ENCODE measurements at places on chromosomes 1 and 21.
A peak's percentile ranks its signal among the peaks of the same experiment; 100 is the strongest.

DNA sequence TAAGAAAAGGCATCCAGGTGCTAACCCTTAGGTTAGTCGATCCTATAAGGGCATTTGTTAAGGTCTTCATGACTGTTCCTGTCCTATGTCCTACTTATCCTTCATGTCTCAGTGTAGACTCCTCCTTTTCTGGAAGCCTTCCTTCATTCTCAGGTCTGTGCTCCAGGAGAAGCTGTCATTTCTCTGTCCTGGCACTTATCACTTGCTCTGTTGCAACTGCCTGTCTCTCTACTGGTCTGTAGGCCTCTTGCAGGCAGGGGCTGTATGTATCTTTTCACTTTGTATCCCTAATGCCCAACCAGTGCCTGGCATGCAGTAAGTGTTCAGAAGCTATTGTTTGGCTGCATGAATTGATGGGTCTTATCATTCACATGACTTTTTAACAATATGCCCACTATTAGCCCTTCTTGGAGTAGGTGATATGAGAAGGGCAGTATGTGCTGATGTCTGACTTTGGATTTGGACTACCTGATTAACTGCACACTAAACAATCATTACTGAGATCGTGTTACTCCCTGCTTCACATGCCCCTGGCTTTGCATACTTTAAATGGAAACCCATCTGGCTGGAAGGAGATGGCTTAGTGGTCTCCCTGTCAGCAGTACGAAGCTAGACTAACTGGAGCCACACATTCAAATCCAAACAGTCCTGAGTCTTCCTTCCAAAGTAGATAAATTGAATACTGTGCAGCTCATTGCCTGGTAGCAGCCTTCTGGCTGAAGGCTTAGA is 88.8 kb downstream of the RGL1 start:
- no peak for DNase-seq

- no peak for DNase-seq
These were observed 8.2 kb upstream of the FNDC7 start for GRCh38 chr1:108704496-108704895.

DNA sequence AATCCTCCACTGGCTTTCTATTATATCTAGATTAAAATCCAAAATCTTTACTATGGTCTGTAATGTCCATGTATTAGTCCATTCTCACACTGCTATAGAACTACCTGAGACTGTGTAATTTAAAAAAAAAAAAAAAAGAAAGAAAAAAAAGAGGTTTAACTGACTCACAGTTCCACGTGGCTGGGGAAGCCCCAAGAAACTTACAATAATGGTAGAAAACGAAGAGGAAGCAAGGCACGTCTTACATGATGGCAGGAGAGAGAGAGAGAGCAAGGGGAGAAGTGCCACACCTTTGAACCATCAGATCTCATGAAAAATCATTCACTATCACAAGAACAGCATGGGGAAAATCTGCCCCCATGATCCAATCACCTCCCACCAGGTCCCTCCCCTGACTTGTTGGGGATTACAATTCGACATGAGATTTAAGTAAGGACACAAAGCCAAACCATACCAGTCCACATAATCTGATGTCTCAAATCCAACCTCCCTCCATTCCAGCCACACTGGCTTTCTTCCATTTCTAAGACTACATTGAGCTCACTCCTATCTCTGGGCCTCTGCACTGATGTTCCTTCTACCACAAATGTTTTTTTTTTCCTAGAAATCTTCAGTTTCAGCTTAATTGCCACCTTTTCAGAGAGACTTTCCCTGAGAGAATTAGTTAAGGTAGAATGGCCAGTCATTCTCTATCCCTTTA is 92.4 kb downstream of the EIF4G3 start:
- DNase-seq = no peak

- DNase-seq = no peak
These were observed 48.5 kb upstream of the KCTD3 start for GRCh38 chr1:215518594-215518993.

DNA sequence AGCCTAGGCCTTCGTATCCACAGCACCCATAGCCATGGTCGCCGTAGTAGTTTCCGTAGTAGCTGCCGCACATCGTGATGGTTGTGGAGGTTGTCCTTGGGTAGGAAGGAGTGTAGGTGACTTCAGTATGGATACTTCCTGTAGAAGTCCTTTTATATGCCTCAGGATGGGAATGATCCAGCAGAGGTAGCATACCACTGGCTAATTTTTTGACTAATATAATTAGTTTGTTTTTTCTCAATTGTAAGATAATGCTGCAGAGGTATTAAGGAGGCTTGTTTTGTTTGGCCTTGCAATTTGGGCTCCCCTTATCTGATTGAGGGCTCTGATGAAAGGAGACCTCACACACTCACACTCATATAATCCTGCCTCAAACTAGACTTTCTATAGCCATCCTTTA is at the start of gene KRTAP6-2:
Gene KRTAP6-2 (minus strand): TSS at position 101 of the 400 bp plus-strand sequence. CDS start 28 bp downstream, at position 73.
- no peak for DNase-seq

DNA sequence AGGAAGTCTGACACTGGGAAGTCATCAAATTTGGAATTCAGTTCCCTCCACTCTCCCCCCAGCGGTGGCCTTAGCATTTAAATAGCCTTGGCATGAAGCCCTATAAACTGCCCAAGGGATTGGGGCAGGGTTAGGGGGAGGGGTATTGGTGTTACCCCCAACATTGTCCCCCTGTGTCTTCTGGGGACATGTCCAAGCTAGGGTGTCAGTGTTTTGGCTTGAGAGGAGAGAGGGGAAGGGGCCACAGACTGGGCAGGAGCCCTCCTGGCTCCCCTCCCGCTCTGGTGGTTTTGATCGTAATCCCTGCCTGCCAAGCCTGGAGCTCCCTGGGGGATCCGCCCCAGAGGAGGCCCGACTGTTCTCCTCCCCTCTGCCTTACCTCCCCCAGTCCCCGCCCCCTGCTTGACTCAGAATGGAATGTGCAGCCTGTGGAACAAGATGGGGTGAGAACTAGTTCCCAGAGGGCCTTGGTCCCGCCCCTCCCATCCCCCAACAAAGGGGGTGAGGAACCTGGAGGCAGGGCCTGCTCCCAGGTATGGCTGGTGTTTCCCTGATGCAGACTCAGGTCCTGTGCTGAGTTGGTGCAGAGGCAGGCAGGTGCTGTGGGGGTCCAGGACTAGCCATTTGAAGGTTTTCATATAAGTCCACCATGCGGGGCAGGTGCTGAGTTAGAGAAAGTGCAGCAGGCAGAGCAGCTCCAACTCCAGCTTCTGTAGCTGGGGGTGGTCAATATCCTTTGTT is 7.4 kb downstream of the SOX13 start:
- no peak for DNase-seq

- no peak for DNase-seq
These were observed 364.7 kb downstream of the PTPRU start for GRCh38 chr1:29601021-29601420.

DNA sequence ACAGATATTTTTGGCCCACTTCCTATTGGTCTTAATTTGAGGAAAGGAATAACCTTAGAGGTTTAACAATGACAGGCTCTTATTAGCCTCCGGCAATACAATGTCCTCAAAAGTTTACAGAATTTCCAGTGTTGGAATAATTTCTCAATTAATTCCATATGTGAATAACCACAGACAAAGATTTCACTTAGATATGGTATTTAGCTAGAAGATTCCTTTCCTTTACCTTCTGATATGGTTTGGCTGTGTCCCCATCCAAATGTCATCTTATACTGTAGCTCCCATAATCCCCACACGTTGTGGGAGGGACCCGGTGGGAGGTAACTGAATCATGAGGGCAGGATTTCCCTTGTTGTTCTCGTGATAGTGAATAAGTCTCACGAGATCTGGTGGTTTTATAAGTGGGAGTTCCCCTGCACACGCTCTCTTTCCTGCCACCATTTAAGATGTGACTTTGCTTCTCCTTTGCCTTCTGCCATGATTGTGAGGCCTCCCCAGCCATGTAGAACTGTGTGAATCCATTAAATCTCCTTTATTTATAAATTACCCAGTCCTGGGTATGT is 54.9 kb upstream of the RGS7 start:
- no peak for DNase-seq

- DNase-seq = no peak
These were observed 50.5 kb downstream of the MTF2 start for GRCh38 chr1:93129507-93130099.

GRCh38 chr21:23982546-23982945 is 1624.7 kb downstream of the MRPL39 start:
- DNase-seq = no peak

GRCh38 chr1:167171286-167171929 is 49.3 kb upstream of the POU2F1 start:
- no peak for DNase-seq

DNA sequence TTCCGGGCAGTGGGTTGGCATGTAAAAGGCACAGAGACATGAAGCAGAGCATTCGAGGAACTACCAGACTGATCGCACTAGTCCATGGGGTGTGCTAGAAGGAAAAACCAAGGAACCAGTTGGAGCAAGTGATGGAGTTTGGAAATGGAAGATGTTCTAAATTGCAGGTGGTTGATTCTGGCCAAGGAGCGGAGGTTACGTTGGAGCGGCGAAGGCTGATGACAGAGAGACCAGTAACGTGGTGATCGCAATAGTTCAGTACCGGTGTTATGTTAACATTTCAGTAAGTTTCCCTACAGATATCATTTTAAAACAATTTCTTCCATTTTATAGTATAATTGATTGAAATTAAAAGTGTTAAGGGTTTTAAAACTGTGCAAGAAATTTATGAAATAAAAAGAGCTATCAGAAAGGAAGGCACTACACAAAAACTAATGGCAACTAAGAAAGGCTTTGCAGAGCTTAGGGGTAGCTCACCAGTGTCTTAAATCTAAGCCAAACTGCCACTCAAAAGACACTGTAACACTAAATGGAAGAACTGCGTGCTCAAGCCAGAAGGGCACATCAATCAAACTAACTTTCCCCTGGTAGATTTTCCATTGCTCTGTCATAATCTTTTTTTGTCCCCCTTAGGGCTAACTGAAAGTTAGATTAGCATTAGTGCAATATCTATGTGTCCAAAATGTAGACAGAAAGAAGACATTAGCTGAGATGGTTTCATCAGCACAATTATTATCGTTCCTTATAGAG is 11.3 kb upstream of the HEATR1 start:
- no peak for DNase-seq

GRCh38 chr1:18723701-18724411 is 93.2 kb downstream of the PAX7 start:
- DNase-seq = no peak

GRCh38 chr1:210565306-210565705 is 236.6 kb downstream of the HHAT start:
- no peak for DNase-seq

GRCh38 chr21:35265170-35265877 is 216.2 kb upstream of the RUNX1 start:
- DNase-seq = no peak

DNA sequence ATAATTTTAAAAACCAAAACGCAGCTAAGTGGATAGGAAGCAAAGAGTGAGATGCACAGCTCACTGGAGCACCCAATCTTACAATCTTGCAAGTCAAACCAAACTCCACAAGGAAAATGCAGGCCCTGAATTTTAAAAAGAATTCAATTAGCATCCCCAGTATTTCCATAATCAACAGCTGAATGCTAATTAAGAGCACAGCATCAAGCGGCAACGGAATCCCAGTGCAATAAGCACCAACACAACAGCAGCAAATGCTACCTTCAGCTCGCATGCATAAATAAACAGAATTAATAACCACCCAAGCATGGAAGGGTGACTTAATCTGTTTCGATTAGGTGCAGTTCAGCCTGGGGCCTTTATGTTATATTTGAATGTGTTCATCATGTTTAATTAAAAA is 142.9 kb downstream of the SLC45A1 start:
- no peak for DNase-seq

DNA sequence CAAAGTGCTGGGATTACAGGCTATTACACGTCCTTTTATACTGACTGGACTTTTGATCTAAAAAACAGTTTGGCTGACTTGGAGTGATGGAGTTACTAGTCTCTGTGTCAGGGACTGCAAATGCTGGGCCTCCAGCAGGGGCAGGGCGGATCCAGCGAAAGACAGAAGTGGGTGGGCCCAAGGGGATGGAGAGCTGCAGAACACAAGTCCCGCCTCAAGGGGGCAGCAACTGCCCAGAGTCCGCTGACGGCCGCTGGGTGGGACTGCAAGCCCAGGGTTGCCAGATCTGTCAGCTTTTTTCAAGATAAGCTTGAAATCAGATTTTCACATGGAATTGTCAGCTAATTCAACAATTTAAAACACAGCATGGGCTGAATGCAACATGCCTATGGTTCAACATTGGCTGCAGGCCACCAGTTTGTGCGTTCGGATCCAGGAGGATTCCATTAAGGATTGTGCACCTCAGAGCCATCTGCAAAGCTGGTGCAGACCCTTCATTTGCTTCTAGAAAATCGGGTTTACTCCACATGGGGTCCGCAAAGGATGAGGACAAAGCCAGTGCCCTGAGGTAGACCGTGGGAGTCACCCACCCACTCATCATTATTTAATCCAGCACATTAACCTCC is 10.7 kb downstream of the STMN1 start:
- DNase-seq = peak; percentile 90

DNA sequence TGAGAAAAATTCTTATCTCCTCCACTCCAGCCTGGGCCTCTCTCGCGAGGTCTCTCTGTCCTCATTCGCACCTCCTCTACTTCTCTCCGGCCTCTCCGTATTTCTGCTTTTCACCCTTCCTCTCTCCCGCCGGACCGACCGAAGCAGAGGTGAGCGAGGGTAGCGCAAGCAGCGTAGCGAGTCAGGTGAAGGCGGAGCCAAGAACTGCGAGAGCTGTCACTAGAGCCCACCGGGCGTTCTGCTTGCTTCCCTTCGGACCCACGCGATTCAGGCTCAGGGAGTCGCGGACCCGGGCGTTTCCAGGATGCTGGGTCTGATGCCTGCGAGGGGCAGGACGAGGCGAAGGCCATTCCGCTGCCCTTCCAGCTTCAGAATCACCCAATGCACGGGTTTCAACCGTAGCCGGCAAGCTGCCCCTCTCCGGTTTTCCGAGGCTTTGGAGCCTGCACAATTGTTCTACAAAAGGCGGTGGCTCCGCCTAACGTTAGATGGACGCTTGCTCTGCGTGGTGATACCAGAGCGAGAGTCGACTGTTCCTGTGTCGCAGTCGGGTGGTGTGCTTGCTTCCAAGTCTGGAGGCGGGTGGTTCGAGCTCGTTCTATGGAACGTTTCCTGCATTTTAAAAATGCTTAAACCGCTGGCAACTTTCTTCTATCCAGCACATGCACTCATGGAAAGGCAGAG is 310.2 kb downstream of the FAM72C start:
- DNase-seq = no peak

- DNase-seq = no peak
These were observed 1.9 kb downstream of the SAMD13 start for GRCh38 chr1:84303314-84303830.

GRCh38 chr1:66438062-66438461 is 95.9 kb upstream of the SGIP1 start:
- DNase-seq = no peak

GRCh38 chr21:42097274-42097673 is 26.2 kb downstream of the UMODL1 start:
- DNase-seq = no peak

DNA sequence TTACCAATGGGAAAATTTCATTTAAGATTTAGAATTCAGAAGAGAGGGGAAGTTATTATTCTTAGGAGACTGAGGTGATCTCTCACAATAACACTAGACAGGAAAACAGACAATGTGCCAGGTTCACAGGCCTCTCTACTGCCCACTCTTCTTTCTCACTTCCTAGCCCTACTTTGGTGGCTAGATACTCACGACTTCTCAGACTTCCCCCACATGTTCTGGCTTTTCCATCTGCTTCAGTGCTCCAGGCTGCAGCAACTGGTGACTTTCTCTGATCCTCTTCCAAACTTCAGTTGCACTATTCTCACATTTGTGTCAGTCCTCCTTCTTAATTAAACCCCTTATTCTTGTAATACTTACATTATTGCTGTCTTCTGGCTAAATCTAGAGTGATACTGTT is 208.7 kb upstream of the KCTD3 start:
- no peak for DNase-seq

All from activated CD8-positive, alpha-beta memory T cell treated with anti-CD3 and anti-CD28 coated beads, Interleukin-2, amount 50 U/mL, for 4 hours (primary cell).